T-helper 1 cell treated with Interleukin-12 subunit alpha and Interleukin-12 subunit beta and Interleukin-4 antibody, amounts not matched to agents 30 ng/mL and 1 ng/mL, for 36 hours (primary cell): ENCODE measurements at places on chromosomes 1 and 21. TPM values are rescaled to one million over a fixed set of nuclear protein-coding genes. Genes with fewer than 3 reads are reported as not detected.

ZNF593OS gene
- total RNA-seq, result not detected in 2 replicates

CPTP gene
- 20.4 and 20.8 TPM in 2 replicates for total RNA-seq

NES gene
- 0.07 and 0.12 TPM in 2 replicates for total RNA-seq

LIN28A gene
- total RNA-seq, result not detected in 2 replicates

IL19 gene
- not detected in 2 replicates for total RNA-seq

SLAMF6 gene
- total RNA-seq, result 34.0 and 35.2 TPM in 2 replicates

CA6 gene
- total RNA-seq, result 1.9 and 2.3 TPM in 2 replicates

GABRD gene
- not detected in 2 replicates for total RNA-seq

CLEC20A gene
- not detected in 2 replicates for total RNA-seq

SLC2A5 gene
- 0.39 TPM in 1 of 2 replicates, not detected in the other for total RNA-seq
